ENCODE measurements at places on chromosomes 6 and 20. TPM values are rescaled to one million over a fixed set of nuclear protein-coding genes. Genes with fewer than 3 reads are reported as not detected.

The C20orf204 gene
- total RNA-seq: 0.30 TPM

The PTCHD4 gene
- 0.92 TPM for total RNA-seq

The FAM110A gene
- total RNA-seq: 2.6 TPM

The ZNFX1 gene
- 21.0 TPM for total RNA-seq

The SOBP gene
- 16.4 TPM for total RNA-seq

DNA sequence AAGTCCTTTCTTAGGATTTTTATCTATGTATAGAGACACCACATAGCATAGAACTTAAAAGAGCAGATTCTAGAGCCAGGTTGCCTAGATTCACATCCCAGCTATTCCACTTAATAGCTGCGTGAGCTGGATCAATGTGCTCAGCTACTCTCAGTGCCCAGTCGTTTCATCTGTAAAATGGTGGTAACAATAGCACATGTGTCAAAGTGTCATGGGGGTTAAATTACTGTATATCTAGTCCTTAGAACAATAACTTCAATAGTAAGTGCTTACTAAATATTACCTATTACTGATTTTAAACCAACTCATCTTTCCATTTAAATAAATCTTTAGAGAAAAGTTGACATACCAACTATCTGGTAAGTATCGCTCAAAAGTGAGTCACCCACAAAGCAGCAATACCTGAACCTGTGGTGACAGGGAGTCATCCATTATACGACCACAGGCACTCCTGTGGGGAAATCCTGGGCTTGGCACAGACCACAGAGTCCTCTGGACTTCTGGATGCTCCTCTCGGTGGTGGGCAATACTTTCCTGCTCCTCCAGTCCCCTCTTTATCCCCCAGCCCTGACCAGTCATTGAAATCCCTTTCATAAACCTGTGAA lies 154.8 kb downstream of the PDSS2 start:
- DNase-seq: no peak

GRCh38 chr6:3458706-3459421 lies 2.0 kb upstream of the SLC22A23 start:
- DNase-seq: no peak

- DNase-seq: no peak
These were observed 835.4 kb downstream of the MAFB start for GRCh38 chr20:39853636-39854035.

- DNase-seq: no peak
These were observed 109.7 kb upstream of the NRSN1 start for GRCh38 chr6:24016286-24016685.

GRCh38 chr6:57423468-57423867 lies 106.0 kb downstream of the PRIM2 start:
- no peak for DNase-seq

GRCh38 chr20:11712639-11713160 lies 205.0 kb upstream of the BTBD3 start:
- DNase-seq: no peak

GRCh38 chr20:22381812-22382416 lies 202.5 kb downstream of the FOXA2 start:
- DNase-seq: no peak

DNA sequence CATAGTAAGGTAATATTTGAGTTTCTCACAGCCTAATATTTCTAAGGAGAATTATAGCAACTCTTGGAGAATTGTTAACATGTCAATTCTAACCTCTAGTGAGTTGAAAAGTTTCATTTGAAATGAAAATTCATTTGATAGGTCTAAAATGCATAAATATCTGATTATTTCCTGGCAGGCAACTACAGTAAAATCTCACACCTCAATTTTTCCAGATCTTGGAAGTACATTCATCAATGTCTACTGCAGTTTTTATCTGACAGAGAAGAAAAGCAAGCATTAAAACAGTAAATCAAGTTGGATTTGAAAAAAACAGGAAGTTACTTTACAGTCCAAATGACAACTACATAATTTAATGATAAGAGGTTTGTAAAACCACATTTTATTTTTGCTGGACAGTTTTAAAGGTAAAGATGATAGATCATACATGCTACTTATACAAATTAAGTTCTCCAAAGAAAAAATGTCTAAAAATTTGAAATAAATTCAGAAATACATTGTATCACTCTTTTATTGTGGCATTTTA lies 631.3 kb downstream of the EYS start:
- DNase-seq: no peak

DNA sequence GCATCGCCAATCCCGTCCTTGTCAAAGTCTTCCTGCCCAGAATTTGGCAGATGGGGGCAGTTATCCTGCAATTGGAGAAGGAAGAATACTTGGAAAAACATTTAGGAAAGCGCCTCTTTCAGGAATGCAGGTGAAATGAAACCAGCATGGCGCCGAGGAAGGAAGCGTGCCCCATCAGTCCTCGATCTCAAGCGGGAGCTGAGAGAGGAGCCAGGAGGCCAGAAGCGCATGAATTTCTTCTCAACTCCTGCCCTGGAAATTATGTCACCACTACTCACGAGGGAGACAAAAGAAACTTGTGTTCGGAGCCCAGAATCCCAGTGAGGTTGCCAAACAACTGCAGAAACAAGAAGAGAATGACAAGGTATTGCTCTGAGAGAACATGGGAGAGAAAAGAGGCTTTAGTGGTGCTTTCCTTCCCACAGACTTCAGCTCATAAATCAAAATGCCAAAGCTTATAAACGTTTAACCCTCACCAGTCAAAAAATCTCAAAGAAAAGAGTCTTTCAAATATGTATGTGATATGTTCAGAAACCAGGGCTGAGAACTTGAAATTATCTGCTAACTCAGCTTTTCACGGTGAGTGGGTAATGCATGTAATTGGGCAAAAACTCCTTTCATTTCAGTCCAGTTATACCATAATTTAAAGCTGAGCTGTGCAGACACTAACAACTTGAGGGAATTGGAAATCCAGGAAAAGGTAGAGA lies 23.9 kb downstream of the THBS2 start:
- no peak for DNase-seq

- no peak for DNase-seq
These were observed 19.3 kb downstream of the ZNF334 start for GRCh38 chr20:46494077-46494476.

DNA sequence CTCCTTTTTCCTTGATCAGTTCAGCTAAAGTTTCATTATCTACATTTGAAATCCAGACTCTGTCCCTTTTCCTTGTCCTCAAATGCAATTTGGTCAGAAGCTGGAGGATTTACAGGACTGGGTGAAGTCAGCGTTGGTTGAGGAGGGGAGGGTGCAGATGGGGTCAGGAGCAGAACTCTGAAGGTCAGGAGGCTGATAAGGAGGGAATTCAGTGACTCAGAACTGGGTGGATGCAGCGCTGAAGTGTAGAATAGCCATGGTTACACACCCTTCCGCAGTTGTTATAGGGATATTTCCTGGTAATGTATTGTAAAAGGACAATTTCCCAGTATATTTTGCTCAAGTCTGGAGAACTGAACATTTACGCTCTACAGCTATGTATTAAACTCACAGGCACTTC lies 133.1 kb upstream of the FOXA2 start:
- no peak for DNase-seq

DNA sequence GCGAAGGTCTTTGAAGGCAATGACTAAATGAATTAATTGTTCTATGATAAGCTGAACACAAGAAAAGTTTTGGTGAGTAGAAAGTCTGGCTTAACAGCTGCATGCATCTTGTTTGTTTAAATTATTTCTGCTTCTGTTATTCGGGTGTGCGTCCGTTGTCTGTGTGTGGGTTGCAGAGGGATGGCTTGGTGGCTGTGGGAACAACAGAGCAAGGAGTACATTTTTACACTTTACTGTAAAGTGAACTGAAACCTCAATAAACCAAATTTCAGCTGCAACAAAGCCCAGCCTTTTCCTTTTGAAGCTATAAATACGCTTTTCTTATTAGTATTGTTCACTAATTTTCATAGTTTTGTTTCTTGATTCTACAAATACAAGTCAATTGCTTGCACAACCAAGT lies 3.5 kb upstream of the LAMP5 start:
- DNase-seq: no peak

GRCh38 chr20:4225745-4226144 lies 210.4 kb upstream of the RNF24 start:
- no peak for DNase-seq

DNA sequence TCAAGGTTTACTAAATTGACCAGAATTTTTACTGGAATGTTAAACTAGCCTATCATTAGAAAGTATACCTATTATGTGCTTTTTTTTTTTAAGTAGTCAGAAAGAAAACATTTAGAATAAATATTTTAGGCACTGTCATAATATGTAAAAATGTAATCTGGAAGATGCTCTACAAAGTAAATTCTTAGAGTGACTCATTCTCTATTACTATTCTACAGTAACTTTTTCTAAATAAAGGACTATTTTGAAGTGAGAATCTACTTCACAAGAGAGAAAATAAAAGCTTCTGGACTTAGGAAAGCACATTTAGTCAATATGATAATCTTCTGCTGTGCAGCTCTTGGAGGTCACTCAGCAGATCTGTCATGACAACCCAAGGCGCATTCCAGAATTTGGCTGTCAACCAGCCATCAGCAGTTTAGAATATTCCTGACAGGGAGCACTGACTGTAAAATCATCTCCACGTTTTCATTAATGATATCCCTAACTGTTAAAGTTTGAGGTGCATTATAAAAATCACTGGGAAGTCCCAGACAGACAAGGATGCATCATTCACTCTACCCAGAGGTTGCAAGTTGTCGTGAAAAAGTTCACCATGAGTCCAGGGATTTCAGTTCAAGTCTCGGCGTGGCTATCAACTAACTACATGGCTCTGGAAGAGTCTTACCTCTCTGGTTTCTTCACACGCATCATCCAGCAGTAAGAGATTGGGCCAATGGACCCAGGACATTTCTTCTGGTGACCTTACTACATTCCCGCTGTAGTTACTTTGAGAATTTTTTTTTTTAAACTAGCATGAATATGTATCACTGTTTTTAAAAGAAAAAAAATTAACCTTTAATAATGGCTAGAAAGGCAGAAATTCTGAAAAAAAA lies 374.9 kb downstream of the GJA1 start:
- DNase-seq: no peak

DNA sequence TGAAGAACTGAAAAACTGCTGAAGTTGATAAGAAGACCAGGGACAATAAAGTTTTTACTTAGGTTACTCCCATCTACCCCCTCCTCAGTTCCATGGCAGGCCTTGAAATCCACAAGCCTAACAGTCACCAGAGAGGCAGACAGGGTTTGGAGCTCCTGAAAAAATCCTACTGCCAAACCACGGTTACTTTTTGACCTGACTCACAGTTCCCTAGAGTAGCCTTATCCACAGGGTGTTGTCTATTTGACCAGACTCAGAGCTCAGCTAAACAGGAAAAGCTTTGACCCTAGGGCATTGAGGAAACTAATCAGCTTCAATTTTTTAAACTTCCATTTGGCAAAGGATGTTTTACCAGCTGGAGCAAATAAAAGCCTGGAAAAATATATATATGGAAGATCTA lies 257.7 kb upstream of the NT5E start:
- DNase-seq: no peak

GRCh38 chr6:42224222-42225028 lies 6.8 kb upstream of the MRPS10 start:
- DNase-seq: no peak

DNA sequence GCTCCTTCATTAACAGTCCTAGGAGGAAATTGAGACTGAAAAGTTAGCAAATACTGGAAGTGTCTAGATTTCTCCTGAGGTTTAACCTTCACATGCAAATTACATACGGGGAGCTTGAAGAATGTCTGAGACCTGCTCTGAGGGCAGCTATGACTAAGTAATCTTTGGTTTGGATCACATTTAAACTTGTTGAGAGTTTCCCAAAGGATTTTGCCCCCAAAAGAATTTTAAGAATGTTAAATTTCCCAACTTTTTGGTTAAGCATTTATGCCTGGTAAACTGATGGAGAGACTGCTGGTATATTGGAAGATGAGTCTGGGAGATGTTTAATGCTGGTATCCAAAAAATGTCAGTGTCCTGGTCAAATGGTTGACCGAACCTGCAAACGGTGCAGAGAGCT lies 97.0 kb downstream of the RREB1 start:
- no peak for DNase-seq

GRCh38 chr6:127471379-127472255 lies 12.4 kb upstream of the KIAA0408 start:
- DNase-seq: no peak

- no peak for DNase-seq
These were observed 43.9 kb downstream of the TFEB start for GRCh38 chr6:41691426-41692079.

DNA sequence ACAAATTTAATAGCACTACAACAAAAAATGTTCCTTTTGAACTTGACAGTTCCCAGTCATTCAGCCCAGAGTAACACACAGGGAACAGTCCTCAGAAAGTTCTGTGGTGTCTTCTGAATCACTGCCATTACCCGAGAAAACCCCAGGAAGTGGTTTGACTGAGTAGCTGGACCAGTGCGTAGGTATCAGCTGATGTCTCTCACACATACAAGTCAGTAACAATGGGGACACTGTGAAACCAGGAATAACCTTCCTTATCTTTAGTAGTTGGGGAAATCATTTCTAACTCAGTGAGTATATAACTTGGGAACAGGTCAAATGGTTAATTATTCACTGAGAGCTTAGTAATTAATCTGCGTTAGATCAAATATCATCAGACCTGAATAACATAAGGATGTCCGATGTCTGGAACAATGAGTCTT lies 73.1 kb downstream of the HIVEP2 start:
- DNase-seq: no peak

GRCh38 chr6:54910431-54910884 lies 63.9 kb downstream of the FAM83B start:
- DNase-seq: no peak

- DNase-seq: no peak
These were observed 45.4 kb upstream of the CCN6 start for GRCh38 chr6:112008482-112008881.

- no peak for DNase-seq
These were observed 55.2 kb upstream of the MAFB start for GRCh38 chr20:40744072-40744817.

DNA sequence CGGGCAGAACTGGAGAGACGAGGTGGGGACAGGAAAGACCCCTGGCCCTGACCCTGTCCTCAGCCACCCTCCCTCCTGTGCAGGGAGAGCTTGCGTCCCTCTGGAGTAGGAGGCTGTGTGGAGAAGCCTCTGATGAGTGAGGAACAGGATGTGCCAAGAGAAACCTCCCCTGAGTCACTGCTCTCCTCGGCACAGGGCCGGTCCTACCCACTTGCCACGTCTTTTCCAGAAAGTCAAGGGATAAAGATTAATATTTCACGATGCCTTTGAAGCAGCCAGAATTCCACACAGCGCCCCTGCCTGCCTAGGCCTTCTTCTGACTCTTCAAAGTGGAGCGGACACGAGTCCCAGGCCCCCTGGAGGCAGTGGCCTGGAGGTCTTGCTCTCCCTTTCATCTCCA lies 34.9 kb upstream of the THBS2 start:
- DNase-seq: no peak
